ENCODE measurements at places on chromosomes 4 and X.

GRCh38 chrX:1392376-1393068 is 609 bp upstream of the SLC25A6 start:
- DNase-seq = peak; percentile 84

DNA sequence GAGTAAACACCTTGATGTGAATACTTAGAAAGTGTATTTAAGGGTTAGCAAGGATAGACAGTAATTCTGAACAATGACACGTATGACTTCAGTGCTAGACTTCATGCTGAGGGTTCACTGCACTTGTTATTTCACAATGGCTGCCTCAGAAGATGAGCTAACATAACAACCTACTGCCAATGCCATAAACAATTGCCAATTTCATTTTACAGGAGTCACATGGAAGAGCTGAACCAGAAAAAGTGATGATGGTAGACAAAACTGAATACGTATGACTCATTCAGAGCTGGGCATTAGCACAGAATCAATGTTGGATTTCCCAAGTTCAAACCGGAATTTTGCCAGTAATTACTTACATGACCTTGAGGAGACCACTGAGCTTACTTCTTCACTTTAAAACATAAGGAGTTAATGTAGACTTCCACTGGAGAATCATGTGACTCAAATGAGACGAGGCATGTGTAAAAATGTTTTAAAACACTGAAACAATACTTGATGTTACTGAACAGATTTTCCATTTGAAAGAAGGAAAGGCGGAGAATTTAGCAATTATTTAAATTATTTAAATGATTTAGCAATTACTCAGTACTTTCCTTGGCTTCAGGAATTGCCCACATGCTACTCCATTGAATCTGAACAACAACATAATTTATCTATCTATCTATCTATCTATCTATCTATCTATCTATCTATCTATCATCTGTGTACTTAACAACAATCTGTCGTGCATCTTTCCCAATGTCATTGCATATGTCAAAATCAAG is 868.5 kb upstream of the SLIT2 start:
- DNase-seq = no peak

DNA sequence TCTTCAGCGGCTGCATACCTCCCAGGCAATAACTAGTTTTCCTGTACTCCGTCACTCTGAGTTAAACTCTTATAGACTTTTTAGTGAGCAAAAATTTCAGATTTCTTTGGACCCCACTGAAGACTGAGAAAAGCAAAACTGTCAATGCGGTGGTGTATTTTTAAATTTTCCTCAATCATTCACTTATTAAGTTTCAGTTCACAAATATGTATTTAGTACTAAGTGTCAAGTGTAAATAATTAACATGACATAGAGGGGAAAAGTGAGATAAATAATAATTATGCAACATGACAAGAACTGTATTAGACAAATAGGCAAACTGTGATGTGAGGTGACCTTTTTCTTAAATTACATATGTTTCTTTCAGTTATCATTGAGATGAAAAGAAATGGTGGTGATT is 124.4 kb downstream of the NAF1 start:
- no peak for DNase-seq

DNA sequence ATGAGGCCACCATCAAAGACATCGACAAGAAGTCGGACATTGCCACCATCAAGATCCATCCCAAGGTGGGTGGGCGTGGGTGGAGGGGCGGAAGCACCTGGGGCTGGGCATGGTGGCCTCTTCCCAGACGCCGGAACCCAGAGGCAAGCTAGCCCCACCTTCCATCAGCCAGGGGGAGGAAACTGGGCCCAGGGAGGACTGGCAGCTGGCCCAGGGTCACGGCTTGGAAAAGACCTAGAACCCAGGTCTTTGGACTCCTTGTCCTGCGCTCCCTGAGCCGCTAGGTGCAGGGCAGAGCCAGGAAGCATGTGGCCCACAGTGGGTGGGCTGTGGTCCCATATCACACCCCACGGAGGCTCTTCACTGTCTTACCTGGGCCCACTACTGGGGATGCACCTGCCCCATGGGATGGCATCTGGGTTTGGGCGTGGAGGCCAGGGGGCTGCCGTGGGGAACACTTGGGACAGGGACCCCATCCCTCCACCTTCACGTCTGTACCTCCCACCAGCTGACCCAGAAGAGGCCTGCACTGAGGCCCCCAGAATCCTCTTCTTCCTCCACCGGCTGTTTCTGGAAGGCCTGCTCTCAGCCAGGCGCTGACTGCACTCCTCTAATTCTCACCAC is 17.3 kb downstream of the HTRA3 start:
- no peak for DNase-seq

- no peak for DNase-seq
Measured at GRCh38 chr4:102268355-102268754, 76.9 kb downstream of the SLC39A8 start.

DNA sequence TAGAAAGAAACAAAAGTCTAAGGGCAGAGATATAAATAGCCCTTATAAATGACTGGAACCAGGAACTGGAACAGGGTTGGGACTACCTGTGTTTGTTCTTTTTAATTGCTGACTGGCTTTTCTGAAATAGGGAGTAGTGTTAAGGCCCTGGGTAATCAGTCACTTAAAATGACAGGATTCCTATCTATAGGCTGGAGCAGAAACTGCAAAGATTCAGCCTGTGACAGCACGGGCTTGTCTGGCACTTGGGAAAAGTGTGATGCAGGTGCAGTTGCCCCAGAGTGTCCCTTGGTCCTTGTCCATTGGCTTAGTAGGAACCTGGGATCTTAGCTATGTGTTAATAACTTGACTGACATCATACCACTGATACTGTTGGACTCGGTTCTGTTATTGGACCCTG is 14.7 kb upstream of the PLAC8 start:
- no peak for DNase-seq

GRCh38 chr4:126775485-126776106 is 857.2 kb upstream of the INTU start:
- DNase-seq = no peak

All from WERI-Rb-1 (cell line).